Stimulated activated CD8-positive, alpha-beta memory T cell treated with anti-CD3 and anti-CD28 coated beads, Interleukin-2, amount 100 ng/mL, for 1 hour (primary cell): ENCODE measurements at places on chromosomes 2 and 18.

- DNase-seq, result no peak
Measured at GRCh38 chr2:45533771-45534170, 77.3 kb downstream of the SRBD1 start.

DNA sequence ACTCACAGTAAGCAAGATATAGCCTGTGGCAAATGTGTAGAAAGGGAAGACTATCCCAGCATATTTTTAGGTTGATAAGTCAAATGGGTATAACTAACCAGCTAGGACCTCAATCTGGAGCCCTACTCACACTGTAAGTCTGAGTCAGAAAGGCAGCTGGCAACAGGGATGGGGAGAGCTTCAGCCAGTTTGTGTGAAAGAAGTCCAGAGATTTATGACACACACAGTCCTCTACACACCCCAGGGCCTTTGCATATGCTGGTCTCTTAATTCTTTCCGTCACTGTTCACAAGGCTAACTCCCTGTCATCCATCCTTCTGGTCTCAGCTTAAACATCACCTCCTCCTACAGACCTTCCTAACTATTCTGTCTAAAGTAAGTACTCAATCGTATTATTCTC is 5.9 kb upstream of the TCF4 start:
- no peak for DNase-seq

GRCh38 chr2:72023678-72024390 is 123.8 kb downstream of the CYP26B1 start:
- no peak for DNase-seq

DNA sequence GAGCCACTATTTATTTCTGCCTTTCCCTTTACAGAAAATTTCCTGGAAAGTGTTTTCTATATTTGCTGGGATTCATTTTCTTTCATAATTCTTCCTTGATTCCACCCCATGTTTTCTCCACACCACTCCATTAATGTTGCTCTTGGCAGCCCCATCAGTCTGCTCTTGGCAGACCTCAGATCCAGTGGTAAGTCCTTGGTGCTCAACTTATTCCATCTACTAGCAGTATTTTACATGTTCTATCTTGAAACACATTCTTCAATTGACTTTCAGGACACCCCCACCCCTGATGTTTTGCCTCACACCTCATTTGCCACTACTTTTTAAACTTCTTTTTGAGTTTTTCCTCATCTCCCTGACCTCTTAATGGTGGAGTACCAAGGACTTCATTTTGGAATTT is 65.0 kb downstream of the HNMT start:
- no peak for DNase-seq

DNA sequence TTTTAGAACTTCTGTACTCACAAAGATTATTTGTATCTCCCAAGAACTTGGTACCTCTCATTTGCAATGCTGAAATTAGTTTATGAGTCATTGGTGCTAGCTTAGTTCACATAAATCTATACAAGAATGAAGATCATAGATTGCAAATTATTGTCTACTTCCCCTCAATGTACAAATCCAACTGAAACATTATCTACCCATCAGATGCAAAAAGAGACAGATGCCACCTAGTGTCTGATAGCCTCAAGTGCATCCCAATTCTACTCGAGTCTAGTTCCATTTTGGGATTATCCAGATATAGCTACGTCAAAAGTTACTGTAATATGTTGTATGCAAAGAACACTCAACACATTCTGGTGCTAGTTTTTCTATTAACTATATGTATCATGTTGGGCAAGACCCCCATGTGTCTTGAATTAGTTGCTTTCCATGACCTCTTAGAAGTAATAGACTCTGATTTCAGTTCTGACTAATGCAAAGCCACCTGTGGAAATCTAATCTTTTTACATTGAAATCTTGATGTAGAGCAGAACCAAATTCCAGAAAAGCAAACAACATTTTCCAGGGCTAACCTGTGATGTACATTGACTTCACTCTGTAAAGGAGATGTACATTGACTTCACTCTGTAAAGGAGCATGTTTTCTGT is 210.0 kb downstream of the RBM43 start:
- no peak for DNase-seq

DNA sequence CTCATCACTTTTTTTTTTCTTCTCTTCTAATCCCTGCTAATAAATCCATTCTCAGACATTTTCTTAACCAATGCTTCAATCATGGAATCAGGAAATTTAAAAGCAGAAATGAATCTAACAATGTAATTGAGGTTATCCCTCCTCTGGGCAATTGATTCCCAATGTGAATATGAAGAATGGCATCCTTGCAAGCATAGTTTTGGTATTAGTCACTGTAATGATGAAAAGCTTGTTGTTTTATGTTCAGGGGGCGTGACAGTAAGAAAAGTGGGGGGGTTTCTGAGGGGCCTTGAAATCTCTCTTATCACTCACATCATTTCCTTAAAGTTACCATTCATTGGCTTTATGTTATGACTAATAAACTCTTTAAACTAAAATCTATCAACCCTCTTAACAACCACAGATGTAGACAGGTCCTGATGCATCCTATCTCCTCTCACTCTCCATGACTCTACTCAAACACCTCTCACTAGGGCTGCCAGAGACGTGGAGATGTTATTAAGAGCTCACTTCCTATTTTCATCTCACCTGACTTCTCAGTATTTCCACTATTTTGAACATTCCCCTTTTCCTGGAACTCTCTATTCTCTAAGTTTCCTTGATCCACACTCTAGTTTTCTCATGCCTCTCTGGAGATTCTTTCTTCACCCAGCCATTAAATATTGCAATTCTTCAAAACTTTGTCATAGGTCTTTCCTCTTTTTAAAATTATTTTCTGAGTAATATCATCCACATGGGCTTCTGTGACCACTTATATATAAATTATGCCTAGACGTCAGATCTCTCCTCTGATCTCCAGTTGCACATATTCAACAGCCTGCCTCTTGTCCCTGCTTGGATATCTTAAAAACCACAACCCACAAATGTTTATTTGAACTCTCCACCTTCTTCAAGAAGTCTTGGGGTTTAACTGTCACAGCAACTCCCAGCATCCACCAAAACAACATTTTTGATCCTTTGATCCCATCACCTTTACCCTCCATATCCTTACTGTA is 332.9 kb downstream of the CDH2 start:
- no peak for DNase-seq

DNA sequence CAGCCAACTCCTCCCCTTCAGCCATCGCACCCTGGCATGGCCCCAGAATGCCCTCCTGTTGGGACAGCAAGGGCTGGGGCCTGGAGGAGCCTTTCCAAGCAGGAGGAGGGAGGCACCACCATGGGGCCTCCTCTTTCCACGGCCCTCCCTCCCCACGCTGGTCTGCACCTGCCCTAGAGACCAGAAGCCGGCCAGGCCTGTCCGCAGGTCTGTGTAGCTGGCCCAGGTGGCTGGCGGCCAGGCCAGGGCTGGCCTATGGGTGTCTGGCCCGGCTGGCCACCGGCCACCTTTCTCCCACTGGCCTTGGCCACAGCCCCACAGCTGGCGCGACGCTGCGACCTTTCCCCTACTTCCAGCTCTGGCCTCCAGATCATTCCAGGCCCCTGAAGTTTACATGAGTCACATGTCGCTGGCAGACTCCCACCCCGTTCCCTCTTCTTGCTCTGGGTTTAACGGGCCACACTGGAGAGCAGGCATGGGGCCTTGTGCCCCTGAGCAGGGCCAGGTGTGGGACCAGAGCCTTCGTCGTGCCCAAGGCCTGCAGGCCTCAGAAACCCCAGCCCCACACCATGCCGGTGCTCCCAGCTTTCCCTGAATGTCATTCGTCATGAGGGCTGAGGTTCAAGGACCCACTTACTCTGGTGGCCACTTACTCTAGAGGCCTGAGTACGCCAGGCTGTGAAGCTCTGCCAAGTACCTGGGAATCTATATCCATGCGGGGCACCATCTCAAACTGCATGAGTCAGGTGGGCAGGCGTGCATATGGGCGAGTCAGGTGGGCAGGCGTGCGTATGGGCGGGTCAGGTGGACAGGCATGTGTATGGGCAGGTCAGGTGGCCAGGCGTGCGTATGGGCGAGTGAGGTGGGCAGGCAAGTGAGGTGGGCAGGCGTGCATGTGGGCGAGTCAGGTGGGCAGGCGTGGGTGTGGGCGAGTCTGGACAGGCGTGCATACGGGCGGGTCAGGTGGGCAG is 33.3 kb upstream of the KLF11 start:
- DNase-seq, result no peak

DNA sequence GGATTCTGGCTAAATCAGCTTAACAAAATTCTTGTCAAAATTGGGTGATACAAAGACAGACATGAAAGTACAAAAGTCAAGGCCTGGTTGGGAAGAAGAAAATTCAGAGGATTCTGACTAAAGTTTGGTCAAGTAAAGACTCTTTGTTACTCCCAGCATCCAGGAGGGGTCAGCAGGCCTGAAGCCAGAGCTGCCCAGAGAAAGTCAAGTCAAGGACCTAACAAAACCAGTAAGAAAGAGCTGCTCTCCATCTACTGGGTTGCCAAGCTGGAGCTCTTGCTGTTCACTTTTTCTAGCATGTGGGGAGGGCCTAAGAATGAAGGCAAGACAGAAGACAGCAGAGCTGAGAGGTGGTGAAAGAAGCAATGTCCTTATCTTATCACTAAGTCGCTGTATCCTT is 143.3 kb downstream of the C1D start:
- no peak for DNase-seq

DNA sequence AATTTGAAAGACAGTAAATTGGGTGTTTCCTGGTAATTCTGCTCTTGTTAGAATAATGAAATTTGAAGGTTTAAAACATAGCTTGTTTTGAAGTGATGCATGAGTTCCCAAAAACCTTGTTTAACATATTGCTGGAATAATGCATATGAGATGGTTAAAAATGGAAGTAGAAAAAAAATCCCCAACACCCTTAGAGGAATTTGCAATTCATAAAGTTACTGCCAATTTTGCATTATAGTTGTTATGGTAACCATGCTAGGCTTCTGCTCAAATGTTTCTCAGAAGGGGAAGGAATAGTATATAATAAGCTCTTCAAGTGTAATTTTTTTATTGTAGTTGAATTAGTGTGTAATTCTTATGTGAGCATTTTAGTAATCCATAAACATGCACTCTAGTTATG is 49.1 kb downstream of the FASTKD2 start:
- no peak for DNase-seq

DNA sequence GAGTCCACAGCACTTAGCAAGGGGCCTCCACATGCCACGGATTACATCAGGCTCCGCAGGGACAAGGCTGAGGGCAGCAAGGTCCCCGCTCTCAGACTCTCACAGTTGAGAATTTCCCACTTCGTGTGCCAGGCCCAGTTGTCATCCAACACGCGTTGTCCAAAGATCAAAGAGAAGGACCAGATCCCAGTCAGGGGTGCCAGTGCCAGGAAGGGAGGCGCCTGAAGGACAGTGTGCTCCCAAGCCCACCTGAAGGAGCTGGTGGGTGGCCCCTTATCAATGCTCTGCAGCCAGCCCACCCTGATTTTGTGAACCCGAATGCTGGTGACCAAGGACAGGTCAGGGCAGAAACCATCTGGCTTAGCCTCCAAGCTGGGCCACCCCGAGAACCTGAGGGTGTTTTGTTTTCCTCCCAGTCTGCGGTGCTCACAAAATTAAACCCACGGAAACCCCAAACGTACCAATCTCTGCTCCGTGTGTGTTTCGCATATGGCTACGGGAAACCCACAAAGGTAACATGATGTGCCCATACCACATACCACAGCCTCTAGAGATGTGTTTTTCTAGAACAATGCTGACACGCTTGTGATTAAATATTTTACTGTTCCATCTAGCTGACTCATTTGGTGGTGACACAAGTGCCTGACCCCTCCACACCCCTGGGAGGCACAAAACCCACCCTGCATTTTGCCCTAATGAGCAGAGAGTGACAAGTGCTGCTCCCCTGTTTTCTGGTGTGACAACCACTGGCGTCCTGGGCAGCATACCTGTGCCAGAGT is 24.5 kb downstream of the CRACDL start:
- no peak for DNase-seq

- no peak for DNase-seq
Measured at GRCh38 chr18:56326336-56327072, 311.9 kb downstream of the TXNL1 start.

DNA sequence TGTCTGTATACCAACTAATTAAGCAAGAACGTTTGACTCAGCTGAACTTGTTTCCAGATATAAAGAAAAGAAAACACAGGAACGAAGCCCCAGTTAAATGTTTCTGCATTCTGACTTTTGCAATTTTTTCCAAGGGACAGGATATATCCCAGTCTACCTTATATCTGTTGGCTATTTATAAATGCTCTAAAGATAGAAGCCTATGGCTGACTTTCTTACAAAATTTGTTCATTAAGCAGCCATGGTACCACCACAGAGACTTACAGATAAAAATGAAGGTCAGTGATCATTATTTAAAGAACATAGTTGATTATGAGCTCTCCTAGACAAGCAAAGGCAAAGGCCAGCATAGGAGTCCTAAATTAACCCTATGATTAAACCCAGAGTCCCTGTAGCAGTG is 462.7 kb upstream of the SPHKAP start:
- DNase-seq, result no peak

DNA sequence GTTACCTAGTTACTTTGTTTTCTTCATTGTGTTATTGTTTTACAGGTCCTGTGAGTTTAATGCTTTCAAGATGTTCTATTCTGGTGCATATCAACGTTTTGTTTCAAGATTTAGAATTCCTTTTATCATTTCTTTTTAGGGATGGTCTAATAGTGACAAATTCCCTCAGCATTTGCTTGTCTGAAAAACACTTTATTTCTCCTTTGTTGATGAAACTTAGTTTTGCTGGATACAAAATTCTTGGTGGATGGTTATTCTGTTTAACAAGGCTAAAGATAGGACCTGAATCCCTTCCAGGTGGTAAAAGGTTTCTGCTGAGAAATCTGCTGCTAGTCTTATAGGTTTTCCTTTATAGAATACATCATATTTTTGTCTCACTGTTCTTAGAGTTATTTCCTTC is 102.3 kb downstream of the RND3 start:
- DNase-seq, result no peak

- DNase-seq, result no peak
Measured at GRCh38 chr2:37283207-37283606, 41.4 kb downstream of the PRKD3 start.

DNA sequence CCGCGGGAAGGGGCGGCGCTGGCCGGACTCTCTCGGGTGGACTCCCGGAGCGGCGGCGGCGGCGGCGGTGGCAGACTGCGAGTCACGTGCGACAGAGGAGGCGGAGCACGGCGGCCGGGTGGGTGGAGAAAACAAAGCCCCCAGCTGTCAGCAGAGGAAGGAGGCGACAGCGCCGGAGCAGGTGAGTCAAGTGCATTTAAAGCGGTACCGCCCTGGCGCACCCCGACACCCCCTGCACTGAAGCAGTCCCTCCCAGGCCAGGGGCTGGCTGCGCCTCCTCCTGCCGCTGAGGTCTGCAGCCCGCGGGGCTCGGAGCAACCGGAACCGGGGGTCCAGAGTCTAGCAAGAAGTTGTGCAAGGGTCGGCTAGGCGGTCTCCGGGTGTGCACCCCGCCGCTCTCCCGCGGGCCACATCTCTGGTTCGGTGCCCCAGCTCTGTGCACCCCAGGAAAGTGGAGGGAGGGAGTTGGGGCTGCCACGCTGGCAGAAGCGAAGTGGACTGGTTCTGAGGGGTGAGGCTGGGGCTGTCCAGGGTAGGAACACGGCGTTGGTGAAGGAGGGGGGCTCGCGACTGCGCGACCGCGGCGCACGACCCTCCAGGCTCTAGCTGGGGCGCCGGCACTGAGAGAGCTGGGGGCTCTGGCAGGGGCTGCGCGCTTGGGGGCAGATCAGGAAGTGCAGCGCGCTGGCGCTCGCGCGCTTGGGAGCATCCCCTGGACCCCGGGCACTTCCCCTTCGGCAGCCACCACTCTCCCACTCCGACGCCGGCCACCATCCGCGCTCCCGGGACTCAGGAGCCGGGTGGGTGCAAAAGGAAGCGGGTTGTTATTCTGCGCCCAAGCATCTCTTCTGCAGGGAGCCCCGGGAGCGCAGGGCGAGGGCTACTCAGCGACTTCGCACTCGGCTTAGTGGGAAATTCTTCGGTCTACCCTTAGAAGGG is 64.0 kb upstream of the MAPRE2 start:
- DNase-seq, result peak; percentile 70

GRCh38 chr18:59715966-59716369 is 18.7 kb upstream of the CCBE1 start:
- no peak for DNase-seq
